Activated T-cell treated with anti-CD3 and anti-CD28 coated beads, Interleukin-2, amount 50 U/mL, for 48 hours (primary cell): ENCODE measurements at places on chromosomes 6 and 20.

- no peak for DNase-seq
These were observed 164.8 kb upstream of the SGK1 start for GRCh38 chr6:134482593-134483270.

DNA sequence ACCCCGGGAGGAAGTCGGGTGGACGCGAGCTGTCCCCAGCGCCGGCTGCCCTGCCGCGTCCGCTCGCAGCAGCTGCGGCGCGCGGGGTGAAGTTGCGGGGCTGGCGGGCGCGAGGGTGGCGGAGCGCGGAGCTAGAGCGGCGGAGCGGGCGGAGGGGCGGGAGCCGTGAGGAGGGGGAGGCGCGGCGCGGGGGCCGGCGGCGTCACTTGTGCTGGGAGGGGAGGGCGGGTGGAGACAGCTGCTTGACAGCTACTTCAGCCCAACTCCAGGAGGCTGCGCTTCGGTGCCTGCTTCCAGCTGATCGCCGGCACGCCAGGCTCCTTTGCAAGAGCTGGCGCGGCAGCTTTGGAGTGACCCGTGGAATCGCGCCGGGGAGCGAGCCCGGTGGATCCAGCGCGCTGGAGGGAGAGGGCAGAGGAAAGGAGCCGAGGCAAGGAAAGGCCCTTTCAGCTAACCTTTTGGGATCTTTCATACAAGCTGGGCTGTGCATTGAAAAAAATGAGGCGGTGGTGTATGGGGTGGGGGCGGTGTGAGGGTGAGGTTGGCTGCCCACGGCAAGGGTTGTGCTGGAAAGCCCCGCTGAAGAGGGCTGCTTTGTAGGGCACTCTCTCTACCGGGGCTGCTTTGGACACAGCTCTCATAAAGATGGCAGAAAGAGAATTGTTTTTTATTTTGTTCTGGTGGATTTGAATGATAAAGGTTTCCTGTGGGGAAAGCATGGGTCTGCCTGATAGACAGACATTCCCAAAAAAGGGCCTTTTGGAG lies 24.6 kb downstream of the RIPOR2 start:
- DNase-seq: peak; percentile 67

DNA sequence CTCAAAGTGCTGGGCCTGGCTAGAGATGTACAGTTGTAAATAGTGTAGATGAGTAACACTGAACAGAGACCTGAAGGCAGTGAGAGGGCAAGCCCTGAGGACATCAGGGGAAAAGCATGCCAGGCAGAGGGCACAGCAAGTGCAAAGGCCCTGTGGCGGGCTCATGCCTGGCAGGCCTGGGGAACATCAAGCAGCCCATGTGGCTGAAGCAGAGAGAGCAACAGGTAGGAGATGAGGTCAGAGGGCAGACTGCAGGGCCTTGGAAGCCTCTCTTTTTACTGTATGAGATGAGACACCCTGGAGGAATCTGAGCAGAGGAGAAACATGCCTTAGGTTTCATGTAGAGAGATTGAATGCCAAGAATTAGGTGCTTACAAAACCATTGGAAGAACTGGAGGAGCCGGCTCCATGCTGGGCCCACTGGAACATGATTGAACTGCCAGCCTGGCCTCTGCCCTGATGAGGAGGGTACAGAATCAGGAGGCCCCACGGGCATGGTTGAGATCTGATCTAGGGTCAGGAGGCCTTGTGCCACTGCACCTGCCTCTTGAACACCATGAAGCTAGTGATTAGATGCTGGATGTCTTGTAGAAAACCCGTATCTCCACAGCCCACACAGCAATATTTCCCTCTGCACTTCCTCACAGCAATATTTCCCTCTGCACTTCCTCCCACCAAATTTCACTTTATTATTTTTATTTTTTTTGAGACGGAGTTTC lies 5.9 kb upstream of the HMGA1 start:
- no peak for DNase-seq

DNA sequence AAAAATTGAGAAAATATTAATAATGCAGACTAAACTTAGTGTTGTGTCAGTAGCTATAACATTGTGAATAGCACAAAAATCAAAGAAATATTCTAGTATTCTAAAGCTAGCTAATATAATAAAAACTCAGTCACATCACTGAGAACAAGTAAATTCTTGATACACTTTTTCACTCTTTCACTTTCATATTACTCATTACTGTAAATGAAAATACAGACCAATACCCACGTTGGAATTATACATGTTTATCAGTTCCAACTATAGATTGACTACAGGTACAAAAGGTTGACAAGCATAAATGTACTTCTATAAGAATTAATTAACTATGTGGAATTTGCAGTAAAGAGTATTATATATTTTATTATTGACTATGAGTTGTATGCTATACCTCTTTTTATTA lies 1043.4 kb upstream of the FLRT3 start:
- DNase-seq: no peak

GRCh38 chr20:43963872-43964791 lies 49.5 kb downstream of the TOX2 start:
- no peak for DNase-seq

- no peak for DNase-seq
These were observed 42.0 kb upstream of the SLC2A12 start for GRCh38 chr6:134094441-134094840.

- no peak for DNase-seq
These were observed 15.2 kb downstream of the GTPBP2 start for GRCh38 chr6:43613721-43614395.

DNA sequence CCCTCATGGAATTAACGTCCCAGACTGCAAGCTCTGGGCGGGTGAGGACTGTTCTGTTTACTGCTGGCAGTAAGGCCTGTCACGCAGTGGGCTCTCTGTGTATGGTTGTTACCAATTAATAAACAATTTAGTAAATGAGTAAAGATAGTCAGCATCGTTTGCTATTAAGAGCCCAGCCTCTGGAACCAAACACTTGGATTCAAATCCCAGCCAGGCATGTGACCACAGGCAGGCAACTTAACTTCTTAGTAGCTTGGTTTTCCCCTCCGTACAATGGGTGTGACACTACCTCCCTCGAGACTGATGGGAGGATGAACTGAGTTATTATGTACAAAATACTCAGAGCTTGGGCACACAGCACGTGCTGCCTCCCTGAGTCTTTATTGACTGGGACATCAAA lies 137.7 kb upstream of the ARMC2 start:
- no peak for DNase-seq

DNA sequence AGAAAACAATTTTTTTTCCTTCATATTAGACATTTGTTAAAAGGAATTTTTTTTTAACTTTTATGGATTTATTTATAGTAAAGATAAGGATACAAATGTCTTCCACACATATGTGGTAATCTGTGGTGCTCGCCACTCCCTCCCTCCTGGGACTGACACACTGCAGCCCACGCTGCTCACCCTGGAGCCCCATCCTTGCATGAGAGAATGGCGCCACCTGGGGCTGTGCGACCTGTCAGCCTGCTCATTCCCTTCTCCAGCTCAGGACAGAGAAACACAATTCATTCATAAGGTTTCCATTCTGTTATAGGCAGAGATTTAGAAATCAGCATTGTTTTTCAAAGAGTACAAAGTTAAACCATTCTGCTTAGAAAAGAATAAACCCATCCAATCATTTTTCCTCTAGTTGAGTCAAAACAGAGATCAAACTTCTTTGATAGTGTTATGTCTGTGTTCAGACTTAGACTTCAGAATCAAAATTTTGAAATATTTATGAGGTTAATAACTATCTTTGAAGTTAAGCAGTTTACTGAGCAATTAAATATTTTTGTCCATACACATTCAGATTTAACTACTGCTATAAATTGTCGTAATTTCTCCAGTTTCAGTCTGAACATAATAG lies 42.8 kb upstream of the DYNLRB1 start:
- DNase-seq: peak; percentile 44

DNA sequence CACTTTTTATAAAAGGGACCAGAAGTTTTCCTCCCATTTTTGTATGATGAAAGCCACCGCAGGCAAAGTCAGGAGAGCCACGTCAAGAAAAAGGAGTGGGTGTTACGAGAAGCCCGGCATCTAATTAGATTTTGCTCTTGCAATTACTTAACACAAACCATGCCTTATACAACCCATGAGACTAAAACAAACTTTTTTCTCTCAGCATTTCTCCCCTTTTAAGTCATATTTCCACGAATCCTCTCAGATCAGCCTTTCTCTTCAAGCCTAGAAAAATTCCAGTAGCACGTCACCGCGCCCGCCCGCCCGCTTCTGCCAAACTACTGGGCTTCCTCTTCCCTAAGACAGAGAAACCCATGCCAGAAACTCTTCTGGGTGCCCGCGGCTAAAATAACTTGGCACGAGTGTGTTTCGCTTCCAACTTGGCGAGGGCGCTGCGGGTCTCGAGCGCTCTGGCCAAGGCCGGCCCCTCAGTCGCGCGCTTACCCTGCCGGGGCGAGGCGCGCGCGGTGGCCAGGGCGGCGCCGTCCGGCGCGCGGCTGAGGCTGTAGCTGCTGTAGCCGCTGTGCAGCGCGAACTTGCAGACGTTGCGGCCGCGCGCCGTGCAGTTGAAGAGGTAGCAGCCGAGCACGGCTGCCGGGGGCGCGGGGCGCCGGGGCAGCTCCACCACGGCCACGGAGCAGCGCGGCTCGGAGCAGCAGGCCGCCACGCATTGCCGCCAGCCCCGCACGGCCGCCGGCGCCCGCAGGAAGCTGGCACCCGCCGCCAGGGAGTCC lies 1.0 kb downstream of the LRP11 start:
- DNase-seq: peak; percentile 53

DNA sequence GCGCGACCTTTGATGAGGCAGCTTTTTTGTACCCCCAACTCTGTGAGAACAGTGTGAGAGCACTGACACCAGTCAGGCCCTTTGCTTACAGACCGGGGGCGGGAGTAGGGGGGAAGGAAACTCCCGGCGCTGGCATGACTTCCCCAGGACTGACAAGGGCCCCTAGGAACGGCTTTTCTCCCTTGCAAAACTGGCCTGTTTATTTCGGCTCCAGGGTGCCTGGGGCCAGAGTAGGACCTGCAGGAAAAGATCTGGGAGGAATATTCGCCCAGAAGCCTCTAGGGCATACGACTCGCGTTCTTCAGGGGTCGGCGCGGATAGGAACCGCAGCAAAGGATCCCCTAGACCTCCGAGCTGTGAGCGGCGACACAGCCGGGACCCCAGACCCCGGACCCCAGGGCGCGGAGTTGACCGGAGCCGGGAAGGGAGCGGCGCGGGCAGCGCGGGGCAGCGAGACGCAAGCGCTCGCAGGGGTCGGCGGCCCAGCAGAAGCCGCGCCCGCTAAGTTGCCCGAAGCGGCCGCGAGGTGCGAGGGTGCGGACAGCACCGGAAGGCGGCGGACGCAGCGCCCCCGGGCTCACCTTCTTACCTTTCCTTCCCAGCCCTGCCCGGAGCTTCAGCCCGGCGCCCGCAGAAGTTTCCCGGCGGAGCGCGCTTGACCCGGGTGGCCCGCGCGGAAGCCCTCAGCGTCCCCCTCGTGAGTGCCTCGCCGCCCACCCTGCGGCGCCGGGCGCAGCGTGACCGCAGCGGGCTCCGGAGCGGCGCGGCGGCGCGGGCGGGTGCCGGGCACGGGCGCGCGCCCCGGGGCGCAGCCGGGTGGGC lies at the start of gene POPDC3:
TSS of gene POPDC3 (minus strand) at position 771 of the 822 bp plus-strand sequence. CDS start 18,105 bp downstream, outside the sequence.
- peak; percentile 22 for DNase-seq

DNA sequence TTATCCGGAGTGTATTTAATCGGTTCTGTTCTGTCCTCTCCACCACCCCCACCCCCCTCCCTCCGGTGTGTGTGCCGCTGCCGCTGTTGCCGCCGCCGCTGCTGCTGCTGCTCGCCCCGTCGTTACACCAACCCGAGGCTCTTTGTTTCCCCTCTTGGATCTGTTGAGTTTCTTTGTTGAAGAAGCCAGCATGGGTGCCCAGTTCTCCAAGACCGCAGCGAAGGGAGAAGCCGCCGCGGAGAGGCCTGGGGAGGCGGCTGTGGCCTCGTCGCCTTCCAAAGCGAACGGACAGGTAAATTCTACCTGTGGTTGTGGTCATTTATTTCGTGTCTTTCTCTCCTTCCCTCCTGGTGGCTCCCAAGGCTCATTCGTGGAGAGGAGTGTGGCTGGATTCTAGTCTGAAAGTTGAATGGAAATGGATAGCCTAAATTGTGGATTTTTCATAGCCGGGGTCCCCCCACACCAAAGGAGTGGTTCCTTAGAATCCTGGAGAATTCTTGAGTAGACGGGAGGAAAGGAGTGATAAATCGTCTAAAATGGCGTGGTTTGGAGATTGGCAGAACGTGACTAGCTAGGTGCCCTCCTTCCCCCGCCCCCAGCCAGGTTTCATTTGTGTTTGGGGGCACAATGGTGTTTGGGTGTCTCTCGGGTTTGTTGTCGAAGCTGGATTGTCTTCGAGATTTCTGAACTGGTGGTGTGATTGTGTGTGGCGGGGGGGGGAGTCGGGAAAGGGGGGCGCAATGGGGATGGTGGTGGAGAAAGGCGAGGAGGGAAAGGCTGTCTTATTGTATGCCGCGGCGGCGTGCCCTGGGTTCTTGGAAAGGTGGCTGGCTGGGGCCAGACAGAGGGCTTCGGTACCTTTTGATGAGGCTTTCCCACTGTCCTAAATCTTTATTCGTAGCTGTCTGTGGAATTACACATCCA lies 673 bp downstream of the MARCKS start:
- DNase-seq: peak; percentile 33

DNA sequence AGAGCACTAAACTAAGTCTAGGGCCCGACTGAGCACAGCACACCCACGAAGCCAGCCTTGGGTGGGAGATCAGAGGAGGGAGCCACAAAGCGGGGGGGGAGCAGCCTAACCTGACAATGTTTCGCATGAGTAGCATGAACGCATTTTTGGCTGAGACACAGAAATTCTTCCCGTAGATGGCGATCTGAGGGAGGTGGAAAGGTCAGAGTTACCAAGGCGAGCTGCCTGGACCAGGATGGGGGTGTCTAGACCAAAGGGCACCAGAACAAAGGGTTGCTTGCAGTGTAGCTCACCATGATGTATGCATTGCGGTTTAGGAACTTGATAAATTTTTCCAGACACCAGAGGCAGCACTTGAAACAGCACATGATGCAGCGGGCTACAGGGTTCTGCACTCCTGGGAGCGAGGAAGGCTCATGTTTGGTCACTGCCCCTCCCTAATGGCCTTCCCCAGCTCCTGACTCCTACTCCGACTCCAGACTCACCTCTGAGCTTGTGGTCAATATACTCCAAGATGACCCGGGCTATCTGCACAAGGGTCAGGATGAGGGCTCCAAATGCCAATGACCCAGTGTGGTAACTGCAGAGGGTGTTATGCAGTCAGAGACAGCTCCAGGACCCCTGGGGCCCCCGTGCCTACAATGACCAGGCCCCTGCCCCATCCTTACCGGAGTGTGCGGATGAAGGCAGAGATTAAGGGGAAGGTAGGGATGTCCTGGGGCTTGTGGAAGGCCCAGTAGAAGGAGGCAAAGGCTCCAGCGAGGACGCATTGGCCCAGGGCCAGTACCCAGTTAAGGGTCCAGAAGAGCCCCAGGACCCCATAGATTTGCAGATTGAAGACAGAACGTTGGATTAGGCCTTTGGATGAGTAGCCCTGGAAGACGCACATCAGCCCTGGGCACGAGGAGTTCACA lies 2.8 kb upstream of the NEU1 start:
- no peak for DNase-seq

GRCh38 chr20:37388831-37389230 lies 42.9 kb downstream of the SRC start:
- no peak for DNase-seq

DNA sequence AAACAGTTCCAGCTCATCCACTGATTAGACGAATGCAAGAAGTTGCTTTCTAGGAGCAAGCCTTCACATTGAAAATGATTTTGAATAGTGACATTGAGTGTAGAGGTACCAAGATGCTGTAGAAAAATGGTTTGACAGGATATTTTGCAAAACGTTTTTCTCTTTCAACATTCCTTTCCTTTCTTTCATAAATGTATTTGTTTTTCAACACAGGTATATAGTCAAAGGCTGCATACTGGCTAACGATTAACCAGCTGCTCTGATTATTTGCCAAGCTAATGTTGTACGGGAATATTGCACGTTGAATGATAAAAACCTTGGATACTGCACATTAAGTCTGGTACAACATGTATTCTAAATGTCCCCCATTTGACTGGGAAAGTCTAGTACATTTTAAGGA lies 78.8 kb upstream of the TENT5A start:
- no peak for DNase-seq
